Activated T-helper 17 cell treated with anti-CD3 and anti-CD28 coated beads, Interleukin-2, amount 50 U/mL, for 72 hours (primary cell): ENCODE measurements at places on chromosomes 4 and X. TPM values are rescaled to one million over a fixed set of nuclear protein-coding genes. Genes with fewer than 3 reads are reported as not detected.

GRCh38 chr4:168585168-168586091 lies 88.6 kb downstream of the PALLD start:
- ATAC-seq: peak; percentile 62

CXCL5 gene
- not detected for total RNA-seq

DNA sequence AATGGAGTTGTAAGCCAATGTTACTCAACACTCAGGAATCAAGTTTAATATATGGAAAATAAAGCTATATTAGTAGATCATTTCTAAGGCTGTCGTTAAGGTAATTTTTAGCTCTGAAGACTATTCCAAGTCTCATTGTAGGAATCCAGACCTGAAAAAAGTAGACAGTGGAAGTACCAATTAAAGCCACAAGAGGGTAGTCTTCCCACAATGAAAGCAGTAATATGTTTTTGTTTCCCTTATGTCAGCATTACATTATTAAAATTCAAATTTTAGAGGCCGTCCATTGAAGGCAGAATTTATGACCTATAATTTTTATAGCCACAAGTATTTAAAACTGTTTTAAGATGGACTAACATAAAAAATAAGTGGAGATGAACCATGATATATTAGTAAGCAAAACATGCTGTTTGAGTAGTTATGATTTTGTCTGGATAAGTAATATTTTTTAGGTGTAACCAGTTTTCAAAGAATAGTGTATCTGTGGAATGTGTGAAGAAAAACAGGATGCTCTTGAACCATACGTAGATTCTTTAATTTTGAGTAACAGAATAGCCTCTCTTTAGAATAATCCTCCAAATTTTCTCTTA lies 372.6 kb upstream of the TECRL start:
- ATAC-seq: no peak

ACOT9 gene
- 40.1 TPM for total RNA-seq

PDGFRA gene
- 0.56 TPM for total RNA-seq

GRCh38 chr4:52968691-52969090 lies 106.6 kb downstream of the RASL11B start:
- ATAC-seq: no peak

FAAH2 gene
- 13.2 TPM for total RNA-seq

DNA sequence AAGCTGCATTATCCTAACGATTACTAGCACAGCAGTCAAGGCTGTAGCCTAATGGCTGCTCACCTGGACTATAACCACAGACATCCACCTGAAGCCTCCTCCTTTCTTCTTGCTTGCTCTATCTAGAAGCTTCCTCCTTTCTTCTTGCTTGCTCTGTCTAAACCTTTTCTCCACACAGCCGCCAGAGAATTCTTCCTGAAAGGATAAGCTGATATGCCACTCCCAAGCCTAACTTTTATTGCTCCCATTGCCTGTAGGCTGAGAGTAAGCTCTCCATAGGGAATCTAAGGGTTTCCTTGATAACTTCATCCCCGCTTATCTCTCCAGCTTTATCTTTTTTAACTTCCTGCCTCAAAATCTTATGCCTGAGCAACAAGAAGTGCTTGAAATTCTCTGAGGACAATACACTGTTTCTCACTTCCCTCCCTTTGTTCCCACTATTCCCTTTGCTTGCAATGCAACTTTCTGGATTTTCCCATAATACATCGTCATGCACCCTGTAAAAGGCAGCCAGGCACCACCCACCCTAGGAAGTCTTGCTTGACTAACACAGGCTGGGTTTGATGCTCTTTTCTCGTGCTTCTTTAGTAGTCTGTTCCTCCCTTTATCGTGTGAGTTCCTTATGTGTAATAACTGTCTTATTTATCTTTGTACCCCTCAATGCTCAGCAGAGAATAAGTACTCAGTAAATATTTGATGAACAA lies 1.4 kb upstream of the LRIT3 start:
- no peak for ATAC-seq

DNA sequence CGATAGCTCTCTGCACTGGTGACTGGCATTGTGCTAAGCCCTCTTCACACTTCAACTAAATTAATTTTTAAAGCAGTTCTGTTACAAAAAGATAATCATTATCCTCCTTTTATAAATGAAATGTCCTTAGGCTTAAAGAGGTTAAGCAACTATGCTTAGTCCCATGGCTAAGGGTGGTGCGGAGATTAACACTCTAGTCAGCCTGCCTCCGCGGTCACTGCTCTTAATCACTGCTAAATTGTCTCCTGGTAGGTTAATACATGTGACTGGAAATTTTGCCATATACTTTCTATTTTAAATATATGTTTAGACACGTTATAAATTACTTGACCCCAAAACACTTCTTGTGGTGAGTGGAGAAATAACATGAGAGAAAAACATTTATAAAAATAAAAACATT lies 473.7 kb downstream of the CENPC start:
- no peak for ATAC-seq

- no peak for ATAC-seq
Measured at GRCh38 chrX:50577326-50577725, 106.7 kb upstream of the DGKK start.

INTU gene
- total RNA-seq: 0.15 TPM

GRCh38 chrX:22616867-22617266 lies 344.2 kb downstream of the CBLL2 start:
- ATAC-seq: no peak

DNA sequence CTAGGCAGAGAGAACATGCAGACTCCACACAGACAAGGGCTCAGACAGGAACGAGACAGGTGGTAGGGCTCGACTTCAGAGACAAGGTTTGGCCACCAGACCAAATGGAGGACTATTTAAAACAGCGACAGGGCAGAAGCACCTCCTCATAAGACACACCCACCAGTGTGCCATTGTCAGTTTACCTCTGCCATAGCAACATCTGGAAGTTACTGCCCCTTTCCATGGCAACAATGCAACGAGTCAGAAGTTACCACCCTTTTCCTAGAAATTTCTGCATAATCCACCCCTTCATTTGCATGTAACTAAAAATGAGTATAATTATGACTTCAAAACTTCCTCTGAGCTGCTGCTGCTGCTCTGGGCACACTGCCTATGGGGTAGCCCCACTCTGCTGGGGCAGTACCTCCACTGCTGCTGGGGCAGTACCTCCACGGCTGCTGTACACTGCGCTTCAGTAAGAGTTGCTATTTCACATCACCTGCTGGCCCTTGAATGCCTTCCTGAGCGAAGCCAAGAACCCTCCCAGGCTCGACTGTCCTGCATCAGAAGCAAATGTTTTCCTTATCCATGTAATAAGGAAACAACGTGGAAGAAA lies 2222.3 kb upstream of the AGA start:
- no peak for ATAC-seq

DNA sequence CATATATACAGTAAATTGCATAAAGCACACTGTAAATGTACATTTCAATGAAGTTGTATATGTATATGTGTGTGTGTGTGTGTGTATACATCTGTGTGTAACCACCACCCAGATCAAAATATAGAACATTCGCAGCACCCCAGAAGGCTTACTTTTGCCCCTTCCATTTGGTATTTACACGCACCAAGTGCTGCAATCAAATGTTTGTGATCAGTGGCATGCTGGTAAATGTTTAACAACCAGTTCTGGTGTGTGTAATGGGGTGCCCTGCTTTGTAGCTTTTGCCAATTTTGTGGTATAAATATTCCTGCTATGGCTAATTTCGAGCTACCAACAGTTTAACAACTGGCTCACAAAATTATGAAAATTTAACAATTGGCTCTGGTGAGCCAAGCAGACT lies 101.3 kb downstream of the RTL5 start:
- no peak for ATAC-seq

DNA sequence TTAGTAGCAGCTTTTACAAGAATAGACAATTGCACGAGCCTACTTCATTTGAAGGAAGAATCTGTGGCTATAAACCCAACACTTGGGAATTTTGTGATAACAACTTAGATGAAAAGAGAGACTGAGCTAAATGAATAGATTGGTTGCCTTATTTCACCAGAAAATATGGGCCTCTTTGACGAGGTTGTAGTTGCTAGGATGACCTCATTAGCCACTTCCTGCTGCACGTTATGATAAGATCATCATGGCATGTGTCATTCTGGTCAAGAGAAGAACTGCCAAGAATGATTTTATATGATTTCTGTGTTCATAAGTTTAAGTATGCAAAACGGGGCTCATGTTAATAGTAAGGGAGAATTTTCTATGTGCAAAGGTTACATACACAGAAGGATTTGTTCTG lies 321.9 kb upstream of the GIMD1 start:
- ATAC-seq: peak; percentile 21

FAM53A gene
- total RNA-seq: 2.6 TPM

GRCh38 chrX:77446029-77446585 lies 1.1 kb upstream of the FGF16 start:
- ATAC-seq: no peak

CTAG2 gene
- total RNA-seq: not detected

EGFL6 gene
- total RNA-seq: 0.21 TPM

GRCh38 chr4:9921326-9921725 lies 100.0 kb downstream of the SLC2A9 start:
- no peak for ATAC-seq

ABCG2 gene
- total RNA-seq: 0.56 TPM

DNA sequence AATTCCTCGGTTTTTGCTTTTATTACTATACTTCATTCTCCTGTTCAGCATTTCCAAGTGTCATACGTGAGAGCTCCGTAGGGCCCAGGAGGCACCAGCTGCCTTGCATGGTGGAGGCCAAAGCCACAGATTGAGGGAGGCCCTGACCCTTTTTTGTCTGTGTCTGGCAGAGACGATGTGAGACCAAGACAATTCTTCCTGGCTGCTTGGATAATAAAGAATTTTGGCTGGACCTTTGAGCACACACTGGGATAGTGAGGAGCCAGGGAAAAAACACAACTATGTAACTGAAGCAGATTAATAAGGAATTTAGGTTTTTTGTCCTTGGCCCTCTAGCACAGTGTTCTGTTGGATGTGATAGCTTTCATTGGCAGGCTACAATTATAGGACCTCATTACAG lies 161.0 kb downstream of the CPXCR1 start:
- no peak for ATAC-seq

DNA sequence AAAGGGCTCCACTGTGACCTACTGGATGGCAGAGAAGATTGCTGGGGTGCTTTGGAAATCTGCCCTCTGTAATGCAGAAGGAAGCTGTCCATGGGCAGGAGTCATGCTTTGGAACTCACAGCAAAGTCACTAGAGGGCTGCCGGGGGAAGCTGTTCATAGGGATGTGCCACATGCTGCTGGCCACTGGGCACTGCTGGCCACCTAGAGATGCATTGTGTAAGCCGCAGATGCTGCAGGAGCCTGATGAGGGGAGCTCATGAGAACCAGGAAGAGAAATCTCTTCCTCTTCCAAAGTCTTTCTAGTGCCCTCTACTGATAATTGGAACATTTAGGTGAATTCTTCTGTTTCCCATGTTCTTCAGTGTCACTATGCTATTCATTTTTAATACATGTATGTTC lies 31.2 kb upstream of the UXT start:
- no peak for ATAC-seq

DNA sequence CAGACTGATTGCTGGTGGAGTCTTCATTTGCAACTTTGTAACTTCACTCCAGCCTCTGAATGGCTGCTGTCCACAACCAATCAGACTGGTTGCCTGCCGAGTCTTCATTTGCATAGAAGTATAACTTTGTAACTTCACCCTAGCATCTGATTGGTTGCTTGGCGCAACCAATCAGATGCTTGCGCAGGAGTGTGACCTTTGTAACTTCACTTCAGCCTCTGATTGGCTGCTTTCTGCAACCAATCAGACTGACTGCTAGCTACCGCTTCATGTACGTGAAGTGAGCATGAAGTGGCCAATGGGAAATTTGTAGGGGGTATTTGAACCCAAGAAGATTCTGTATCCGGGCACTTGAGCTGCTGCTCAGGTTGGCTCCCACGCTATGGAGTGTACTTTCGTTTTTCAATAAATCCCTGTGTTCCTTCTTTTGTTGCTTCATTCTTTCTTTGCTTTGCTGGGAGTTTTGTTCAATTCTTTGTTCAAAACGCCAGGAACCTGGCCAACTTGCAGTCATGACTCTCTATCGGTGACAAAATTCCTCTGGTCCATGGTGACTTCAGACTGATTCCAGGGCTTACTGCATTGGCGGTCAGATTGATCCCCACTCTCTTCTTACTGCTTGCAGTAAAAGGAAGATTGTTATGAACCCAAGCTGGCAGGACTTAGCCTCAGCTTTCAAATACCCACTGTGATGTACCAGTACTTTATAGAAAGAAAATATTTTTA lies 46.4 kb upstream of the FGG start:
- no peak for ATAC-seq

DNA sequence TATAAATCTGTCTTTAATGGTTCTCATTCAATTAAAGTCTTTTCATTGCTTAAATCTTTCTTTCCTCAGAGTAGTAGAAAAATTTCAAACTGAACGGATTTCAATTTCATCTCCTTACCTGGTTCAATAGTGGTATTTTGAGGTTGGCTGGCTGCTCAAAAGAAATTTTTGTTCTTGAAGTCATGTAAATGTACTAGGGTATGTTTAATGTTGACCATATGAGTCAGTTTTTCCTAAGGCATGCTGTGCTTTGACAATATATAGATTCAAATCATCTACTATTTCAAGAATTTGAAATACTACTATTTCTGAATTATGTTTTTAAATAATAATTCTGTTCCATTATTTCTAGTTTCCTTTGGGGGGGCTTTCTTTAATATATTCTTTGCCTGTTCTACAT lies 105.5 kb downstream of the PACRGL start:
- no peak for ATAC-seq

DNA sequence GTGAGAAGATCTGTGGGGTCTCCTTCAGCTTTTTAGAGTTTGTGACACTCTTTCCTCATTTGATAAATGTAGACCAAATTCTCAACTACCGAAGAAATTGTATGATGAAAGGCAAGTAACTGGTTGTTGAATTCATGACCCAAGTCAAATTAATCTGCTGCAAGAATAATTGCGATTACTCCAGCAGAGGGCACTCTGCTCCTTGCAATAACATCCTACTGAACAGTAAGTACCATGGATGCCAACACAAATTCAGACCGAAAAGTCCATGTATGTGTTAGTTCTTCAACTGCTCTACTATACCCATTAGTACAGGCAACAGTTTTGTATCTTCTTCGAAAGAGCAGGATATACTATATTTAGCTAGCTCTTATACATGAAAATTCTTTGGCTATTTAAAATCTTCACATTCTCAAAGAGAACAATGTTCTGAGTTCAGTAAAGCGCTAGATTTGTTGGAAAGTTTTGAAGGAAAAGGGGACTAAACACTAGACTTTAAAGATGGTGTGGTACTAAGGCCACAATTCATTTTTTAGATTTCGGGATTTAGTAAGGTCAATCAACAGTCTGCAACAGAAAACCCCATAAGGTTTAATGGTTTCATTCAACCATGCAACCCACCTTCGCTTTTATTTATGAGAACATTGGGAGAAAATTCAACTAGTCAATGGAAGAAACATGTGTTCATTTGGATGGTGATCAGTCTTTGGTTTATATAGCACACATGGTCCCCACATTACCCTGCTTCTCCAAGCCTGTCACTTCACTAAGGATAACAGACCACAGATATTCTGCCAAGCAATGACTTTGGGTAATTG lies 105.4 kb upstream of the TBC1D9 start:
- ATAC-seq: no peak

STAP1 gene
- 2.7 TPM for total RNA-seq

- no peak for ATAC-seq
Measured at GRCh38 chr4:16835597-16836247, 62.7 kb downstream of the LDB2 start.

- ATAC-seq: peak; percentile 24
Measured at GRCh38 chr4:102196221-102196620, 149.1 kb downstream of the SLC39A8 start.

- ATAC-seq: peak; percentile 38
Measured at GRCh38 chr4:48340276-48340964, 909 bp upstream of the SLAIN2 start.
